ENCODE measurements at places on chromosomes 7 and 10.

- DNase-seq = no peak
Observed at GRCh38 chr7:30201921-30202320, 67.1 kb downstream of the MTURN start.

- DNase-seq = no peak
Observed at GRCh38 chr7:150383710-150384397, 4.7 kb downstream of the ZNF775 start.

DNA sequence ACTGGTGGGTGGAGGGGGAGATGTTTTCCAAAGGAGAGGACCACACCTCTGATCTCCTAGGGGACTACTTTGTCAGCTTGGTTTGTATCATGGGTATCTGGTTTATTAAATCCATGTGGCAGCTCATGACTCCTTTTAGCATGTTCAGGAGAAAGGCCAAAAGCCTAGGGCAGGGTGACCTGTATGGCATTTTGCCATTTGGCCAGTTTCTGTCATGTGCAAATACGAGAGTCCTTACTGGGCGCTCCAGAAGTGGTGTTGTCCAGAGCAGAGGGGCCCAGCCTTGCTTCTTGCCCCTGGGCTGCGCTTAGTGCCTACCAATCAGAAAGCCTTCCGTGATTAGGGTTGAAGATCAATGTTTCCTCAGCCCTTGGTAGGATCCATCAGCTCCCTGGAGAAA is 31.0 kb downstream of the ADRA2A start:
- DNase-seq = no peak

DNA sequence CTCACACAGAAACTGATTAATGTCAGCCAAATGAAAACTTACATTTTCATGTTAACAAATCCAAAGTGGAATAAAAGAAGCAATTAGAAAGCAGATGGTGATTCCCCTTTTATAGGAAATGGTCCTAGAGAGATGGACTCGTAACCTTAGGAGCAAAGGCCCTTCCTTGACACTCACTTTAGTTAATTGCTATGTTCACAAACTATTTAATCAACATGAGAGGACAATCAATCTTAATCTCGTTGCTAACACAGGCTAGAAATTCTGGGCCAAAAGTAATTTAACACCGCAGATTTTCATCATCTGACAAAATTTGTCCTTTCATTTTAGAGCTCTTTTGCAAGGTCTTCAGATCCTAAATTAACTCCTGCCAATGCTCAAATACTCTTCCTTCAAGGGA is 64.0 kb upstream of the DNAJB12 start:
- DNase-seq = no peak

DNA sequence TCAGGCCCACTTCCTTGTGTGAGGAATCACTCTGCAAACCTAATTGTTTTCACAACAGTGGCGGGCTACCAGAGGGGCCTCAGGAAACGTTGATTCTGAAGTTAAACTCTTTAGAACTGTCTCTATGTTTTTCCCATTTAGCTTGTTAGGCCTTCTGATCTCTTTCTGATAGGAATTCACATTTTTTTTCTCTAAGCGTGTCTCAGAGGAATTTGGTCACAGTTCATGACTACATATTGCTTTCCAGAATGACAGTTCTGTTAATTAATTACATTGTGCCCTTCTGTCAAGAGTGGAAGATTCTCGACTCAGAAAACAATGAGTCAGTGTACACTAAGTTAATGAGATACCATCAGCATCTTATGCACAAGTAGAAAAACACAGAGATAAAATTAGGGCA is 469.2 kb upstream of the C7orf33 start:
- no peak for DNase-seq

DNA sequence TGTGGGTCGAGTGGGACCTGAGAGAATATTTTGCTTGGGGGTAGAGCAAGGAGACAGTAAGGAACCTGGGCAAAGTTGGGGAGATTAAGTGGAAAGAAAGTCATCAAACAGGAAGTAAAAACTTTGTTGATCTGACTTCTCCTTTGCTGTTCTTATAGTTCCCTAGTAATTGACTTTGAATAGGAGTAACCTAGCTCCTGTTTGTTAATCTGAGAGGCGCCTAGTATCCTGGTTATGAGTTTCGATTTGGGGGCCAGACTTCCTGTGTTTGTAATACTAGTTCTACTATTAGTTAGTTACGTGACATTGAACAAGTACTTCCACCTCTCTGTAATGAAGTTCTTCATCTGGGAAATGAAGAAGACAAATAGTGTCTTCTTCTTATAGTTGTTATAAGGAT is 99.1 kb downstream of the ZNF365 start:
- no peak for DNase-seq

- no peak for DNase-seq
Observed at GRCh38 chr10:60290558-60290957, 99.1 kb downstream of the ANK3 start.

- no peak for DNase-seq
Observed at GRCh38 chr7:77200542-77200941, 923 bp upstream of the FGL2 start.

Data from CD4-positive, alpha-beta T cell treated with Interleukin-2 at 100 ng/mL for 4 hours (primary cell).